Jurkat, Clone E6-1 (cell line): ENCODE measurements at places on chromosomes 5 and 9.
A peak's percentile ranks its signal among the peaks of the same experiment; 100 is the strongest.

GRCh38 chr5:115775999-115776398 is 40.5 kb downstream of the CDO1 start:
- no peak for DNase-seq

GRCh38 chr5:163869581-163869980 is 364.2 kb downstream of the MAT2B start:
- no peak for DNase-seq

- DNase-seq: no peak
These were observed 53.2 kb upstream of the ISOC1 start for GRCh38 chr5:129041196-129041881.

DNA sequence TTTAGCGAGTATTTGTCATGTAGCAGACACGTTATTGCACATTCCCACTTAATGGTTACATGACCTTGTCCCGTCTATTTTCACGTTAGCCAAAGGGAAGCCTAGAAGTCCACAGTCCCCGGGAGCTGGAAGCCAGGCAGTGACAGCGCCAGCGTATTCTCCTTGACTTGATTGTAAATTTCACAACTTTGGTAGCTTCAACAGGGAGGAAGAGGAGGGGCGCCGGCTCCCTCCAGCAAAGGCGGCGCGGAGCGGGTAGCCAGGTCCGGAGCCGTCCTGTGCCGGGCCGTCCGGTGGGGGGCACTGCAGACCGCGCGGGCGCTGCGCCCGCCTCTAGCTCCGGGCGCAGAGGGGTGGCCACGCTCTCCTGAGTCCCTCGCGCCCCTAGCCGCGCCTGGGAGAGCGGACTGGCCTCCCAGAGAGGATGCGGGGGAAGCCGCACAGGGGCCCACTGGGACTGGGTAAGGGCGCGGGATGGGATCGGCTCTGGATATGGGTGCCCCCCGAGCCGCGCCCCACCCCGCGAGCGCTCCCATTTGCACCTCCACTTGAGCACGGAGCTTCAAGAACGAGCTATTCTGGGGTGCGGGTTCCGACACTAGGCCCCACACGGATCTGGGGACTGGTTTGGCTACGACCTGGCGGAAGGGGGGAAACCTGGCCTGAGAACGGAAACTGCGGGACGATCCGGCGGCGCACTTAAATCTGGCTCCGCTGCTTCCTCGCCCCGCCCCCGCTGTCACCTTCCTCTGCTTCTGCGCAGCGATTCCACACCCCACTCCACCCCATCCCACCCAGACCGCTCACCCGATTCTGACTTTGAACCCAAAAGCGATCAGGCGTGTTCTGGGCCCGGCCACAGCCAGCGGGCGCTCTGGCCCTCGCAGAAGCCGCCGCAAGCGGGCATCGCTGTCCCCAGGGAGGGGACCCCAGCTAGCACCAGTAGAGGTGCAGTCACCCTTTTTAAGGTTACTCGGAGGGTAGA is 23.8 kb downstream of the KLF4 start:
- DNase-seq: no peak

DNA sequence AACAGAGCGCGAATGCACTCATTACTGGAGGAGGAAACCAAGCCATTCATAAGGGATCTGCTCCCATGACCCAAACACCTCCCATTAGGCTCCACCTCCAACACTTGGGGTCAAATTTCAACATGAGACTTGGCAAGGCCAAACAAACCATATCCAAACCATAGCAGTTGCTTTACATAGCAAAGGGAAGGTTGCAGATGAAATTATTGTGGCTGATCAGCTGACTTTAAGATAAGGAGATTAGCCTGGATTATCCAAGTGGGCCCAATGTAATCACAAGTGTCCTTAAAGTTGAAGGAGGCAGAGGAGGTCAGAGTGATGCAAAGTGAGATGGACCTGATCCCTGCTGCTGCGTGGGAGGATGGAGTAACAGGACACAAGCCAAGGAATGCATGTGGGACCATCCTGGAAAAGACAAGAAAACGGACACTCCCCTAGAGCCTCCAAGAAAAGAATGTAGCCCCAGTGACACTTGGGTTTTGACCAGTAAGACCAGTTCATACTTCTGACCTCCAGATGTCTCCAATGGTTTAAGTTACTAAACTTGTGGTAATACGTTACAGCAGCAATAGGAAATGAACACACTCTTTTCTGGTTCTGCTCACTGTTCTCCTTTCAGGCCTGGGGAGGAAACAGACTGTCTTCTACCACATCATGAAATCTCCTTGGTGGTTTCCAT is 167.3 kb downstream of the GNAQ start:
- no peak for DNase-seq

- DNase-seq: no peak
These were observed 171.8 kb downstream of the SEMA5A start for GRCh38 chr5:9374025-9374424.

DNA sequence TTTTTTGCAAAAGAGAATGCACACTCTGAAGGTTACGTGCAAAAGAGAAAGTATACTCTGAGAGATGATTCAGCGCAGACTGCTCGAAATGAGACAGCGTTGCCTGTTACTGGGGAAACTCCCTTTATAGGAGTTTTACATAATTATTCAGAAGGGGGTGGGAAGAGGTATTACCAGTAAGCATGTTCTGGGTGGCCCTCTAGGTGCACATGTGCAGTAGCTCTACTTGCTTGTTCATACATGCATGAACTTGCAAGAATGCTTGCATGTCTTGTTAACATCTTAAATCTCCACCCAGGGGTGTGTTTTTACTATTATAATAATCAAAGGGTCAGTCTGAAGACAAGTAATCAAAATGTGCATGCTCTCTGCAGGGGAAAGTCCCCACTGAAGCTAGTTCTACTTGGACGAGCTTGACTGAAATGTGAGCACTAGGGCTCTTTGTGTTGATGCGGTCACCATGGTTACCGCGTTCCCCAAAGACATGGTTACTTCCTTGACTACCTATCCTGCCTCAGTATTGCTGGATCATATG is 75.5 kb downstream of the SGCD start:
- DNase-seq: peak; percentile 5

GRCh38 chr5:169810524-169810923 is 169.8 kb downstream of the INSYN2B start:
- no peak for DNase-seq

GRCh38 chr5:78611126-78611605 is 37.4 kb downstream of the LHFPL2 start:
- DNase-seq: no peak

- DNase-seq: no peak
These were observed 16.8 kb downstream of the NFX1 start for GRCh38 chr9:33307067-33307466.

GRCh38 chr9:81461196-81461595 is 228.2 kb downstream of the TLE1 start:
- no peak for DNase-seq

DNA sequence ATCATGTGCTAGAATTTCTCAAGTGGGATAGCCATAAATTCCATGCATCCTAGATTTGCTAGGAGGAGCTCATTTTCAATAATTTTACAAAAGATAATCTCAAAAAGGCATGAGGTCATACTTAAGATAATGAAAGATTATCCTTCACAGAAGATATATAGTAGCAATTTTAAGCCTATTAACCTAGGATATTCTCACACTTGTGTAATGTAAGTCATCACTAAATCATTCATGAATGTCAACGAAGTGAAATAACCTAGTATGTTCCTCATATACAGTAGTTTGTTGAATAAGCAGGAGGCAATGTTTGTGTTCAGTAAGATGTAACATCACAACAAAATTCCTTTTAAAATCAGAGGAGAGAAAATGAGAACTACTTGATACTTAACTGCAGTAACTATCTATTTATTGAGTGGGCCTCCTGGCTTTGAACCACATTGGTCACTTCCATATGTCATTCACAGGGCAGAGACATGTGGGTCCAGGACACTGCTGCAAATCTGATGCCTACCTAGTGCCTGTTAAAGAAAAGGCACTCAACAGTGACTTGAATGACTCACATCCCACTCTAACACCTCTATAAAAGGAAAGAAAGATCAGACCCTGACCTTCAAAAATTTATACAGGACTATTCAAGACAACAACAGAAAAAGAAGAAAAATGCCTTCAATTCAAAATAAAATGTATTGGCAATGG is 8.2 kb downstream of the LIFR start:
- no peak for DNase-seq

DNA sequence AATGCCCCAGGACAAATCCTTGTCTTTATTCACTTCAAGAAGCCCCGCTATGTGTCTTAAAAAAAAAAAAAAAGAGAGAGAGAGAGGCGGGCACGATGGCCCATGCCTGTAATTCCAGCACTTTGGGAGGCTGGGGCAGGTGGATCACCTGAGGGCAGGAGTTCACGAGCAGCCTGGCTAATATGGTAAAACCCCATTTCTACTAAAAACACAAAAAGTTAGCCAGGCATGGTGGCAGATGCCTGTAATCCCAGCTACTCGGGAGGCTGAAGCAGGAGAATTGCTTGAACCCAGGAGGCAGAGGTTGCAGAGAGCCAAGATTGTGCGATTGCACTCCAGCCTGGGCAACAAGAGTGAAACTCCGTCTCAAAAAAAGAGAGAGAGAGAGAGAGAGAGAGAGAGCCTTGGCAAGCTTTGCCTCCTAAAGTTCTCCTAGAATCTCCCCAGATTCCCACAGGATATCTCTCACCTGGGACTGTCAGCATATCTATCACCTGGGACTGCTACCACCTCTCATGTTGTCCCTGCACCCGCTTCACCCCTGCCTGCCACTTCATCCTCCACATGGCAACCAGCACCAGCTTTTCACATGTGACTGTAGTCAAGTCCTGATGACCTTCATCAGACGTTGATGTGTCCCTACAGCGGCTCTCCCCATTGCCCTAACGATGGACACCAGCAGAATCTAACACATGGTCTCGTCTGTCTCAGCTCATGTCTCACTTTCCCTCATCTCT is 5.8 kb downstream of the ITK start:
- DNase-seq: no peak

GRCh38 chr9:104300124-104300523 is 203.9 kb upstream of the OR13F1 start:
- no peak for DNase-seq

DNA sequence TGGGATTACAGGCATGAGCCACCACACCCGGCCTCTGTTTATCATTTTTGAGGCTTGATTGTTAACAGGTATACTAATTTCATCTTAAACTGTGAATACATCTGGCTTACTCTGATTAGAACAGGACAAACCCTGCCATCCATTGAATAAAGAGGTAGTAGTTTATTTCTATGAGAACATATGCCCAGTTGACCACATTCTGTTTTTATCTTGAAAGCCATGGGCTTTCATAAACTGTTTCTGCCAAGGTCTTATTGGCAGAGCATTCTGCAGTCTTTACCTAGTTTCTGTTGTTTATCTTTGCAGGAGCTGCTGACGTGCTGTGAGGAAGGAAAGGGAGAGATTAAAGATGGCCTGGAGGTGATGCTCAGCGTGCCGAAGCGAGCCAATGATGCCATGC is 184.9 kb upstream of the OTULINL start:
- DNase-seq: no peak

DNA sequence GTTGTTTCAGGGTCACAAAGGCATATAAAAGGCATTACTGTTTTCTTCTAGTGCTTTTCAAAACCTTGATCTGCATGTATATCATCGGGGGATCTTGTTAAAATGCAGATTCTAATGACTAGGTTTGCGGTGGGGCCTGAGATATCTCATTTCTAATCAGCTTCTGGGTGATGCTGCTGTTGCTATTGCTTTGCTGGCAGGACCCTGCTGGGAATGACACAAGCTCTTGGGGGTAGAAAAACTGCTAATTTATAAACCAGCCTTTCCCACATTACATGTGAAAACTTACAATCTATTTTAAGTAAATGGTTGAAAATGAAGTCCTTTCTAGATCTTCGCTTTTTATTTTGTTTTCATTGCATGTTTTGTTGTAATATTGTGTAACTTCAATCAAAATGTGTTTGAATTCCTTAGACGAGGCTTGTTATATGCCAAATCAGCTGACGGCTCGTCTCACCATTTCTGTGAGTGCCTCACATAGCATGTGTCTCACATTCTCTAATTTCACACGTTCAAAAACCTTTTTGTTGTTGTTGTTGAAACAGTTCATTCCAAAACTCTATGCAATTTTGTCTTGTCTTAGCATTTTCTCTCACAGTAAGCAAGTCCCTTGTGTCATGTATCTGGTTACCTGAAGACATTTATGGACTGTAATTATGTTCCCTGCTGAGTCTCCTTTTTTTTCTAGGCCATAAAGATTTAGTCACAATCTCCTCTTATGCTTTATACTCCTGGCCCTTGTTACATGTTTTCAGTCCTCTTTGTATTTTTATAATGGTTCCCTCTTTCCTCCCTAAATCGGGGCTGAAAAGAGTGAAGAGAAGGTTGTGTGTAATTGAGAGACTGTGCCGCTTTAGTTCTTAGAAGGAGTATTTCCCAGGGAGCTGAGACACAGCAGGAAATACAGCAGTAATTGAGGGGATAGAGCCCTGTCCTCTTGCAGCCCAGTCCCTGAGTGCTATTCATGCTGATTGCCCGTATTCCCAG is 521.0 kb upstream of the SEMA6A start:
- no peak for DNase-seq

DNA sequence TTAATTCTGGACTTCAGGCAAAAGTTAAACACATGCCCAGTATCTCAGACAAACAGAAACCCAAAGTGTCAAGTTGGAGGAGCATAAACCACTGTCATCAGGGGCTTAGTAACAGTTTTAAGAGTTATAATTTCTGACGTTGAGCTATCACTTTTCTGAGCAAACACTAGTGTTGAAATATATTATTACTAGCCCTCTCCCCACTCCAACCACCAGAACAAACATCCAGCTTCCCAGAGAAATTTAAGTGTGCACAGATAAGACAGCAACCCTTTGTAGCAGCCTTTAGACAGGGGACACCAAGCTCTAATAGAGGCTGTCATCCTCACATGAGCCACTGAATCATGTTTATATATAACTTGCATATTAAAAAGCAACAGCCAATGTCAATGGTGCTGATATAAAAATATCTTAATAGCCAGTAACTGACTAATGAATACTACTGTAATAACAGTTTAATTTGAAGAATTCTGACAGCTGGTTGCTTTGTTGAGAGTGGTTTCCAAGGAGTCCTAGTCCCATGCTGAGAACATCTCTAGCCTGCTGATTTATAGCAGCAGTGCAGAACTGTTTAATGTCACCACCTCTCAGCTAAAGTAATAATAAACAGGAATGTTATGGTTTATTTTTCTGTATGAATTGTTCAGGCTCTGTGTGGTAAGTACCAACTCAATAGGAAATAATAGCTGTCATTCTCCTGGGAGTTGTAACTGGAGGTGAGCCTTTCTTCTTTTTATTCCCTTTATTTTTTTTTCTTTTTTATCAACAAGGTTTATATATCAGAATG is 528.7 kb upstream of the ZNF608 start:
- DNase-seq: no peak

- no peak for DNase-seq
These were observed 1222.5 kb upstream of the NUDT12 start for GRCh38 chr5:104785097-104785496.
